ENCODE measurements at places on chromosomes 1 and 21. TPM values are rescaled to one million over a fixed set of nuclear protein-coding genes. Genes with fewer than 3 reads are reported as not detected.

Gene TNFRSF8
- polyA plus RNA-seq, result 11.7 TPM

Gene NRAS
- polyA plus RNA-seq, result 18.4 TPM

Gene NR5A2
- polyA plus RNA-seq, result 4.5 TPM

Gene TRAF3IP3
- not detected for polyA plus RNA-seq

Gene RAB25
- 47.3 TPM for polyA plus RNA-seq

Gene UBXN10
- 0.27 TPM for polyA plus RNA-seq

Gene PPIAL4G
- 0.07 TPM for polyA plus RNA-seq

Gene RIPK4
- 2.5 TPM for polyA plus RNA-seq

Gene TLR5
- 1.3 TPM for polyA plus RNA-seq

Gene CFAP57
- polyA plus RNA-seq, result 0.37 TPM

Gene RPS6KA1
- 28.3 TPM for polyA plus RNA-seq

Gene PLA2G2C
- polyA plus RNA-seq, result not detected

Gene PLA2G2A
- polyA plus RNA-seq, result 1.3 TPM

Gene CYB5RL
- polyA plus RNA-seq, result 5.9 TPM

Gene S100B
- polyA plus RNA-seq, result 0.96 TPM

Gene SLC9C2
- not detected for polyA plus RNA-seq

Gene RASAL2
- polyA plus RNA-seq, result 16.0 TPM

Gene LAMC2
- 4.3 TPM for polyA plus RNA-seq

Gene HCRTR1
- not detected for polyA plus RNA-seq

Gene SPRR2A
- polyA plus RNA-seq, result 0.43 TPM

Gene MAP10
- polyA plus RNA-seq, result 2.3 TPM

Gene GADD45A
- 36.2 TPM for polyA plus RNA-seq

Gene TRIM45
- polyA plus RNA-seq, result 7.9 TPM

Gene CFHR2
- not detected for polyA plus RNA-seq

Gene BSND
- polyA plus RNA-seq, result 0.50 TPM

Gene CLIC6
- polyA plus RNA-seq, result 1.1 TPM

Gene KCNJ9
- polyA plus RNA-seq, result 0.26 TPM

Gene C1orf198
- polyA plus RNA-seq, result 14.9 TPM

Gene PRRX1
- not detected for polyA plus RNA-seq

Gene GBP4
- polyA plus RNA-seq, result not detected

Gene MEX3A
- polyA plus RNA-seq, result 19.7 TPM

Gene CYP4Z1
- not detected for polyA plus RNA-seq

Gene ADORA1
- 1.5 TPM for polyA plus RNA-seq

Gene KIAA1614
- 1.1 TPM for polyA plus RNA-seq

Gene AGT
- polyA plus RNA-seq, result 0.11 TPM

Gene AKNAD1
- polyA plus RNA-seq, result not detected

Gene PTPN7
- 0.33 TPM for polyA plus RNA-seq

Gene PTPRF
- 52.4 TPM for polyA plus RNA-seq

Gene INPP5B
- polyA plus RNA-seq, result 6.9 TPM

Gene LIN28A
- 648 TPM for polyA plus RNA-seq

Gene GJA4
- 0.95 TPM for polyA plus RNA-seq

Gene PTGFR
- polyA plus RNA-seq, result 0.07 TPM

Gene SYPL2
- polyA plus RNA-seq, result 0.56 TPM

Gene PROX1
- 0.66 TPM for polyA plus RNA-seq

Gene RSPO1
- 0.12 TPM for polyA plus RNA-seq

Gene TRABD2B
- polyA plus RNA-seq, result 2.2 TPM

Gene CHIT1
- polyA plus RNA-seq, result 0.47 TPM

Gene LCE1A
- not detected for polyA plus RNA-seq

Gene HJV
- polyA plus RNA-seq, result 0.45 TPM

Gene NBPF26
- 1.8 TPM for polyA plus RNA-seq

Gene MCOLN2
- 2.2 TPM for polyA plus RNA-seq

Gene ASCL5
- polyA plus RNA-seq, result not detected

Gene BARHL2
- polyA plus RNA-seq, result not detected

Gene ZSWIM5
- polyA plus RNA-seq, result 0.49 TPM

Gene ERO1B
- polyA plus RNA-seq, result 2.4 TPM

Gene OR2T35
- not detected for polyA plus RNA-seq

Gene AMY2A
- polyA plus RNA-seq, result not detected

Gene WNT3A
- polyA plus RNA-seq, result 0.65 TPM

Gene MFSD2A
- 16.1 TPM for polyA plus RNA-seq

Measured in GM23338 (cell line).